ENCODE measurements at places on chromosomes 5 and 9.

DNA sequence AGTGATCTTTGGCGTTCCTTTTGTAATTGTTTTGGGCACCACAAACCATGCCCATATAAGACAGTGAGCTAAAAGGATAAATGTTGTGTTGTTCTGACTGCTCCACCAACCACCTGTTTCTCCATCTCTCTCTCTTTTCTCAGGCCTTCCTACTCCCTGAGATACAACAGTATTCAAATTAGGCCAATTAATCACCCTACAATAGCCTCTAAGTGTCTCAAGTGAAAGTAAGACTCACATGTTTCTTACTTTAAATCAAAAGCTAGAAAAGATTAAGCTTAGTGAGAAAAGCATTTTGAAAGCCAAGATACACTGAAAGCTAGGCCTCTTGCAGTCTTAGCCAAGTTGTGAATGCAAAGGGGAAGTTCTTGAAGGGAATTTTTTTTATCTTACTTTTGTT lies 268.8 kb upstream of the NREP start:
- no peak for DNase-seq

DNA sequence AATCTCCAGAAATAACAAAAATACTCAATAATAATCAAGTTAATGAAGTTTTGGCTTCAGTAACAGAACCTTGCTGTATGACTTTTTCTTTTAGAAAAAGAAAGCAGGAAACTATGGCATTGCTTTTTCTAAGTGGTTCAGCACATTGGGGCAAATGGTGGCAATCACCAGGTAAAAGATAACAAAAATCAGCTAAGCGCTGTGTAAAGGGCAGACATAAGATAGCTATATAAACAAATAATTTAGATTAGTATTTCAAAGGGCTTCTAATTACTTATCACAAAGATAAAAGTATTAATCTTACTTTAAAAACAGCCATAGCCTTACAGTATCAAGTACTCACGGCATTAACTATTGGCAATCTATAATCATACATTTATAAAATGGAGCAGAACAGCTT lies 10.0 kb downstream of the TMEM161B start:
- no peak for DNase-seq

DNA sequence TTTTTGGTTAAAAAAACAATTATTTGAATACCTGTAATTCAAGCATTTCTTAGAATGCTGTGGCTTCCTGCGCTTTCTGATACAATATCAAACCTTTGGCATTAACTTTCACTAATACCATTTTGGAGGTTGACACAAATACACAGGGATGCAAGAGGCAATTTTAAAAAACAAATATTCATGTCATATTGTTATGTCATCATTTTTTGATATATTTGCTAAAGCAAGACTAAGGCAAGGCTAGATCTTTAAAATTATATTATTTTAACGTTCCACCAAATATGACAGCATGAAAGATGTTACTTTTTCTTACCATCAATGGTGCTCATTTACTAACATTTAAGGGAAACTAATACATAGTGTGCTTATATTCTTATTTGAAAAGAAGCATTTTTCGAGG lies 93.4 kb upstream of the FSD1L start:
- no peak for DNase-seq

- DNase-seq = no peak
Observed at GRCh38 chr5:38379350-38379937, 121.1 kb downstream of the EGFLAM start.

DNA sequence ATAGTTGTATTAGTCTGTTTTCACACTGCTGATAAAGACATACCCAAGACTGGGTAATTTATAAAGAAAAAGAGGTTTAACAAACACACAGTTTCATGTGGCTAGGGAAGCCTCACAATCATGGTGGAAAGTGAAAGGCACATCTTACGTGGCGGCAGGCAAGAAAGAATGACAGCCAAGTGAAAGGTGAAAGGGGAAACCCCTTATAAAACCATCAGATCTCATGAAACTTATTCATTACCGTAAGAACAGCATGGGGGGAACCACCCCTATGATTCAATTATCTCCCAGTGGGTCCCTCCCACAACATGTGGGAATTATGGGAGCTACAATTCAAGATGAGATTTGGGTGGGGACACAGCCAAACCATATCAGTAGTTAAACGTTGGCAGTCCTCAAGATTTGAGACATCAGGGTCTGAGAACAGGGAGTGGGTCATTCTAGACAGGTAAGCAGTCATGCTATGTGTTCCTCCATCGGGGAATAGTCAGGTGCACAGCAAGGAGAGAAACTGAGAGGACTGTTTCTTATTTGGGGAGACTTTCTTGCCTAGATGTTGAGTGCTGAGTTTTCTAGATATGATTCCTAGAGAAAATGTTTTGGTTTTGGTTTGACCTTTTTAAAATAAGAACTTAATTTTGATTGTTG lies 45.8 kb upstream of the ENTREP1 start:
- no peak for DNase-seq

- no peak for DNase-seq
Observed at GRCh38 chr5:106796081-106796480, 874.7 kb downstream of the EFNA5 start.

DNA sequence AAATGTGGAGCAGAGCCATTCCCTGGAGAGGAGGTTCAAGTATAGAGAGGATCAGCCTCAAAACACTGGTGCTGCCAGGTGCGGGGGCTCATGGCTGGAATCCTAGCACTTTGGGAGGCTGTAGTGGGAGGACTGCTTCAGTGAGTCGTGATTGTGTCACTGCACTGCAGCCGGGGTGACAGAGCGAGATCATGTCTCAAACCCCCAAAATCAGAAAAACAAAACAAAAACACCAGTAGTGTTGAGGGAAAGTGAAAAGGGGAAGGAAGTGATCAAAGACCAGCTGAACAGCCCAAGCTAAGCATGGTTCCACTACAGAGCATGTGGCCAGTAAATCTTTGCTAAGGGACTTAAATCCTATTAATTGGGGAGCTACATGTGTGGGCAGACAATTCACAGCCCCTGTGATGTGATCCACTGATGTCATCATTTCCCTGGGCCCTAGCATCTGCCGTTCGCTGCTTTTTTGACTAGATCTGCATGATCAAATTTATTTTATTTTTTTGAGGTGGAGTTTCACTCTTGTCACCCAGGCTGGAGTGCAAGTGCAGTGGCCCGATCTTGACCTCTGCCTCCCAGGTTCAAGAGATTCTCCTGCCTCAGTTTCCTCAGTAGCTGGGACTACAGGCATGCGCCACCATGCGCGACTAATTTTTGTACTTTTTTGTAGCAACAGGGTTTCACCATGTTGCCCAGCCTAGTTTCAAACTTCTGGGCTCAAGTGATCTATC lies 2.7 kb upstream of the PCBD2 start:
- no peak for DNase-seq

- no peak for DNase-seq
Observed at GRCh38 chr5:173675287-173675996, 59.0 kb upstream of the BOD1 start.

GRCh38 chr9:114432323-114433067 lies 44.7 kb upstream of the AKNA start:
- no peak for DNase-seq

- no peak for DNase-seq
Observed at GRCh38 chr9:92180002-92180400, 64.8 kb upstream of the SPTLC1 start.

- no peak for DNase-seq
Observed at GRCh38 chr5:179232091-179232735, 113.0 kb downstream of the ADAMTS2 start.

GRCh38 chr5:179317411-179318220 lies 27.6 kb downstream of the ADAMTS2 start:
- DNase-seq = no peak

DNA sequence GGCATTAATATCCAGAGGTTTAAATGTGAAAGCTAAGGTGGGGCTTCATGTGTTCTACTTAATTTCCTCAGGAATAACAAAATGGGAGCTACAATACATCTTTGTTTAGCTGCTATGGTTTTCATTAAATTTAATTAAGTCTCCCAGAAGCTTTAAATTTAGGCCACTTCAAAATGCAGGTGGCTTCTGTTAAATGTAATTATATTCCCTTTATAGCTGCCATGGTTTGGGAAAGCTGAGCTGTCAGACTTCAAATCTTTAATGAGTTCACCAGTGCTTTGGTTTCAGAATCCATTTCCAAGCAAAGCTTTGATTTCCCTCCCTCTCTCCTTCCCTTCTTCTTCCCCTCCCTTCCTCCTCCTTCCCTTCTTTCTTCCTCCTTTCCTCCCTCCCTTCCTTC lies 58.4 kb upstream of the FAM170A start:
- DNase-seq = no peak

- DNase-seq = no peak
Observed at GRCh38 chr9:95497772-95498171, 19.0 kb downstream of the PTCH1 start.

GRCh38 chr5:135030956-135031812 lies 2.8 kb downstream of the PITX1 start:
- no peak for DNase-seq

- no peak for DNase-seq
Observed at GRCh38 chr5:171614971-171615653, 170.5 kb upstream of the SMIM23 start.

DNA sequence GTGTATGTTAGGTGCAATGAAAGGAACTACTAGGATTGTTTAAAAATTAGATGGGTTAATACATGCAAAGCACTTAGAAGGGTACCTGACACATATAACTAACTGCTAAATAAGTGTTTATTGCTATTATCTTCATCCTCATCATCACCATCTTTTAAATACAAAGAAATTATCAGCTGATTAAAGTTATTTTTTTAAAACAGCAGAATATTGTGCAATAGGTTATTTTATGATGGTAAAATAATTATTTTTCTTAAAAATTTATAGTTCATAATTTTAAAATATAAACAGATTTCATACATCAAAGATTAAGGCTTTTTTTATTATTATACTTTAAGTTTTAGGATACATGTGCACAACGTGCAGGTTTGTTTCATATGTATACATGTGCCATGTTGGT lies 86.9 kb upstream of the SREK1 start:
- no peak for DNase-seq

GRCh38 chr9:116133163-116133562 lies 20.4 kb upstream of the PAPPA start:
- no peak for DNase-seq

GRCh38 chr9:92960561-92961290 lies 13.4 kb downstream of the FGD3 start:
- no peak for DNase-seq

GRCh38 chr9:130189840-130190239 lies 17.6 kb downstream of the NCS1 start:
- no peak for DNase-seq

- no peak for DNase-seq
Observed at GRCh38 chr5:76920491-76920890, 32.4 kb upstream of the CRHBP start.

DNA sequence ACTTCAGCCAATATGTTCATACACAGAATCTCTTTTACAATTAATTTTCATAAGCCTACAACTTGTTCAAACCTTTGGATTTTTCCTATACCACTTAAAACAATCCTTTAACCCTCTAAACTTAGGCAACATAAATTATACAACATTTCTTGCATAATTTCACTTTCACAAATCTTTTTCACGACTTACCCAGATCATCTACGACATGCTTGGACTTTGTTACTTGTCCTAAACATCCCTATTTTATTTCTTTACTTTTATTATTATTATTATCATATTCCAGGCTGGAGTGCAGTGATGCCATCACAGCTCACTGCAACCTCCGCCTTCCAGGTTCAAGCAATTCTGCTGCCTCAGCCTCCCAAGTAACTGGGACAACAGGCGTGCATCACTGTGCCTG lies 68.0 kb downstream of the CACNA1B start:
- peak; percentile 3 for DNase-seq

GRCh38 chr5:69206528-69207190 lies 17.3 kb downstream of the CENPH start:
- DNase-seq = no peak

DNA sequence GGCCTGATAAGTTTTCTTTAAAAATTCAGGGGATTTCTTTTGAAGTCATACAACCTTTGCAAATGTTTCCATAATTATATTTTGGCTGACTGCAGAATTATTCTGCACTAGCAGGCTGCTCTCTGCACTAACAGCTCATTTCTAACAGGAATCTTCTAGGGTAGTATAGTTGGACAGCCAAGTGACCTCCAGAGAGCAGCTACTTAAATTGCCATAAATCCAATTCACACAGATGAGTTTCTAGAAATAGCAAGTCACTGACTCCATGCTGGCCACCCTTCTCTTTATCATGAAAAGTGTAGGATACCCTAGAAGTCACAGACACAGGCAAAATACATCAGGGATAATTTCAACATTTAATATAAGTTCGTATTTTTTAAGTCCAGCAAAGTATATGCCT lies 110.9 kb upstream of the TARS1 start:
- DNase-seq = no peak

DNA sequence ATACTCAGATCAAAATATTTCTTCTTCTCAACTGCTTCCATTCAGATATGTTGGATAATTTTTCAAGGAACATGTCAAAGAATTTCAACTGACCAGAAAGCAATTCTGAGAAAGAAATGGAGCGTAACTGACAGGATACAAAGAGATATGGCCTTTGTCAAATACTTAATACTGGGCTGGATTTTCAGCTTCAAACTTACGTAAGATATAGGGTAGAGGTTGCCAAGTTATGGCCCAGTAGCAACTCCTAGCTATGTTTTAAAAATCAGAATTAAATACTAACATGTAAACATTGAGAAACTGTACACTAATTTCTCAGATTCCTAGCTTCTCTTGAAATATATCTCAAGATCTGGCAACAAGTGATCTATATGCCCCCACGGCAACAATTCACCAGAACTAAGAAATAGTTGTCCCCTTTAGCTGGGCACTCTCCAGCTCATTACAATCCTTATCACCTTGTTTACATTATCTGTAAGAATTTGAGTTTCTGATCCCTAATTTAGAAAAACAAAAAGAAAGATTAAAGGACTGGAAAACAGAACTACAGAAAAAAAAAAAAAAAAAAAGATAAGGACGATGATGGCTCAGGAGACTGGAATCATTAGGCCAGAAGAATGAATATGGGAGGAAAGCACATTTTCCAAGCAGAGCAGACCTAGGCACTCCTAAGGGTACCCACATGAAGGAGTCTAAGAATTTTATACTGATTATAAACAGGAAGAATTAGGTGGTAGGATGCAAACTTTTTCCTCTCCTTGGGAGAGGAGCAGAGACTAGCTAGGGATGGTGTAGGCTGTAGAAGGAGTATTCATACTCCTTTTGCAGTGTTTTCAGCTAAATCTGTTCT lies 23.0 kb downstream of the INIP start:
- no peak for DNase-seq

DNA sequence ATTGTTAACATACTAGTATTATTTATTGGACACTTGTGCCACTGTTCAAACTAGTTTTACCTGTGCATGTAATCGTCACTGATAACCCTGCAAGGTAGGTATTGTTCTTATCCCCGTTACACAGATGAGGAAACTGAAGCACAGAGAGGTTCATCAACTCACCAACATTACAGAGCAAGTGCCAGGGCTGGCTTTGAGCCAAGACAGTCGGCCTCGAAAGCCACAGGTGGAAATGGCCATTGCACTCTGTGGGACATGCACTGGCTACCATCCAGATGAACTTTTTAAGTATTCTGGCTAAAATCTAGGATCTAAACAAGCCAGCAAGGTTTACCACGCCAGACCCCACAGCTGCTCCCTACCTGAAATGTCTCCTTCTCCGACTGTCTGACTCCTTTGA lies 57.9 kb downstream of the TEX10 start:
- no peak for DNase-seq
